Osteocyte (in vitro differentiated cells): ENCODE measurements at places on chromosomes 4 and X.

DNA sequence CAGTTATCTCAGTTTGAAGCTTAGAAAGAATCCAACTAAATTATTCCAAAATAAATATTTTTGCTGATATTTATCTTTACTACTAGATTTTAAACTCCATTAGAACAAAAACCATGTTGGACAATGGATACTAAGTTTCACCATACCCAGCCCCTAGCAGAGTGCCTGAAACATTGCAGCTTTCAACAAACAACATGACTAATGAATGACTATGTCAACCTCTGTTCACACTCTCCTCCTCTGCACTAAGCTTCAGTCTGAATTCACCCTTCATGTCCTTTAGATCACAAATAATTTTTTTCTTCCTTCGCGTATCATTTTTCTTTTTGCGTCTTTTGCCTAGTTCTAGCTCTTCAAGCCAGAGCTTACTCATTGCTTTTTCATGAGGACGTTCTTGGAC, 315.2 kb downstream of the PCDH10 start:
- H3K36me3 ChIP-seq = no peaks in the 10 kb centered on the region
- H3K27me3 ChIP-seq = no peaks in the 10 kb centered on the region
- H3K4me1 ChIP-seq = no peaks in the 10 kb centered on the region
- H3K27ac ChIP-seq = no peak overlapping the region
- DNase-seq = no peak

- H3K36me3 ChIP-seq = peaks cover 2% of the 10 kb centered on the region
- DNase-seq = no peak
- no peak overlapping the region for H3K27ac ChIP-seq
- H3K27me3 ChIP-seq = no peaks in the 10 kb centered on the region
- no peaks in the 10 kb centered on the region for H3K4me1 ChIP-seq
- no peak overlapping the region for H3K4me3 ChIP-seq
Measured at GRCh38 chrX:48606091-48606490, 8.8 kb downstream of the WDR13 start.

- peaks cover 2% of the 10 kb centered on the region for H3K27me3 ChIP-seq
- H3K36me3 ChIP-seq = no peaks in the 10 kb centered on the region
- no peak overlapping the region for H3K4me3 ChIP-seq
- H3K27ac ChIP-seq = no peak overlapping the region
- no peak for DNase-seq
Measured at GRCh38 chr4:111400741-111401140, 744.5 kb upstream of the FAM241A start.

DNA sequence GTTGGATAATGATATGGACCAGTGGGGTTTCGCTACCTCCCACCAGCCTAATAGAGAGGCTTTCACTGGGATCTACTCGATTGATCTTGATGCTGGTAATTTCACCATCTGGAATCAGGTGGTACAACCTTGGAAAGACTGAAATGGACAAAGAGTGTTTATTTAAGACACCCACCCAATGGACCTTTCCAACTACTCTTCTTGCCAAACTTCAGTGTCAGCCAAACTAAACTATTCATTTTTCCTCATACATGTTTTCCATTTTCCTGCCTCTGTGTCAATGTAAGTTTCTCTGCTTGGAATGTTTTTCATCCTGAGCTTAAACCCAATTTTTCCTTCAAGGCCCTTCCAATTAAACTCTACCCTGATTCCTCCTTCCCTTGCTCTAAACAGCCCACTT, 92.6 kb downstream of the LNX1 start:
- H3K36me3 ChIP-seq = no peaks in the 10 kb centered on the region
- peaks cover 34% of the 10 kb centered on the region for H3K4me1 ChIP-seq
- no peak for DNase-seq

GRCh38 chrX:2395261-2395992, 105.3 kb downstream of the DHRSX start:
- DNase-seq = no peak
- H3K4me1 ChIP-seq = peaks cover 28% of the 10 kb centered on the region
- H3K4me3 ChIP-seq = no peak overlapping the region
- H3K27ac ChIP-seq = no peak overlapping the region
- H3K36me3 ChIP-seq = peaks cover 25% of the 10 kb centered on the region
- no peaks in the 10 kb centered on the region for H3K27me3 ChIP-seq

DNA sequence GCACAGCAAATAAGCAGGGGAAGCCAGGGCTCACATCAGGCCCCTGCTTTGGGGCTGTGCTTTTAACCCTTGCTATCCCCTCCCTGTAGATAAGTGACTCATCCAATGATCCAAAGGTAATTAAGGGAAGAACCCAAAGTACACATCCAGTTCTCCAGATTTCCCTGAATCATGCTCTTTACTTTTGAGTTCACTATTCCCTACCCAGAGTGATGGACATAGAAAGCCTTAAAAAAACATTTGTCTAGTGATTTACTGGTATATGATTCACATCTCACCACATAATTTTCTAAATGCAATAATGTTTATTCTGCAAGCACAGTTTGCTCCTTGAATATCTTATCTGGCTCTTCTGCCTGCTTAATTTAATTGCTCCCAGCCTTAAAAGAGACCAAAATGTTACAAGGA, 136.2 kb downstream of the PPP3CA start:
- H3K27ac ChIP-seq = peak overlapping the region; percentile 88
- H3K4me3 ChIP-seq = no peak overlapping the region
- peaks cover 18% of the 10 kb centered on the region for H3K4me1 ChIP-seq
- peaks cover 2% of the 10 kb centered on the region for H3K36me3 ChIP-seq

- no peak for DNase-seq
- H3K27ac ChIP-seq = no peak overlapping the region
- H3K4me3 ChIP-seq = no peak overlapping the region
- H3K27me3 ChIP-seq = peaks cover 27% of the 10 kb centered on the region
- H3K4me1 ChIP-seq = peaks cover 6% of the 10 kb centered on the region
- no peaks in the 10 kb centered on the region for H3K36me3 ChIP-seq
Measured at GRCh38 chrX:39574178-39574577, 523.6 kb downstream of the BCOR start.

- H3K27ac ChIP-seq = peak overlapping the region; percentile 36
- DNase-seq = no peak
- no peak overlapping the region for H3K4me3 ChIP-seq
- peaks cover 12% of the 10 kb centered on the region for H3K4me1 ChIP-seq
Measured at GRCh38 chr4:87506974-87507701, 22.0 kb downstream of the SPARCL1 start.

GRCh38 chr4:2393353-2394270, 24.8 kb downstream of the ZFYVE28 start:
- H3K4me3 ChIP-seq = peak overlapping the region; percentile 15
- H3K27me3 ChIP-seq = peaks cover 45% of the 10 kb centered on the region
- H3K4me1 ChIP-seq = peaks cover 42% of the 10 kb centered on the region
- no peak overlapping the region for H3K27ac ChIP-seq
- H3K36me3 ChIP-seq = no peaks in the 10 kb centered on the region

DNA sequence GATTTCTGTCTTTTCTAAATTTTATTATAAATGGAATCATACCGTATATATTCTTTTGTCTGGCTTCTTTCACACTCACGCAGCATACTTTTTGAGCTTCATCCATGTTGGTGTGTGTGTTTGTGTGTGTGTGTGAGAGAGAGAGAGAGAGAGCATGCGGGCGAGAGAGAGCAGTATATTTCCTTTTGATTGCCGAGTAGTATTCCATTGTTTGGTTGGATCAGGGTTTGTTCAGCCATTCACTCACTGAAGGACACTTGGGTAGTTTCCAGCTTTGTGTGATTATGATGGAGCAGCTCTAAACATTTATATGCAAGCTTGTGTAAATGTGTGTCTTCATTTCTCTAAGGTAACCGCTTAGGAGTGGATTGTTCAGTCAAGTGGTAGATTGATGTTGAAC, 3.1 kb upstream of the L1CAM start:
- H3K27ac ChIP-seq = no peak overlapping the region
- H3K4me3 ChIP-seq = no peak overlapping the region
- no peaks in the 10 kb centered on the region for H3K36me3 ChIP-seq
- peaks cover 9% of the 10 kb centered on the region for H3K27me3 ChIP-seq

GRCh38 chr4:140304346-140304745, 69.1 kb upstream of the SCOC start:
- peaks cover 3% of the 10 kb centered on the region for H3K27me3 ChIP-seq
- peaks cover 2% of the 10 kb centered on the region for H3K36me3 ChIP-seq
- DNase-seq = no peak
- H3K27ac ChIP-seq = no peak overlapping the region
- H3K4me1 ChIP-seq = peaks cover 22% of the 10 kb centered on the region

DNA sequence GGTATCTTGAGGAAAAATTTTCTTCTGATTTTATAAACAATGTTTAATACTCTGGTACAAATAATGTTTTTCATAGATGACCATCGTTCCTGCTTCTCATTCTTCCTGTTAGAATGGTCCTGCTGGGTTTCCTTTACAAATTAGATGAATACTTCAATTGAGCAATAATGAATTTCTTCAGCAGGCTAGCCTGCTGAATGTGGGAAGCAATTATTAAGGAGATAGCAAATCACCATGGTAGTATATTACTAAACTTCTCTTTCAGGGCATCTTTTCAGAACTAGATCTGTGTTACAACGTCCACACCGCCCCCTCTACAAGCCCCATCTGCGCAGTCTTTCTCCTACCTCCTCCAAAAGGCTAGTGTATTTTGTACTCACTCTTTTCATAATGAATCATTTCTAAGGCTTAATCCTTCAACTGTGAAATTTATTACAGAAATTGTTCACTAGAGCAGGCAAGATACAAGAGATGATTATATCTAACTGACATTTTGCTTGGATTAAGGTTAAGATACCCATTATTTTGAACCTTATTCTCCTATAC, 38.4 kb downstream of the GPRIN3 start:
- no peak for DNase-seq
- H3K27me3 ChIP-seq = peaks cover 5% of the 10 kb centered on the region
- no peaks in the 10 kb centered on the region for H3K4me1 ChIP-seq
- H3K36me3 ChIP-seq = no peaks in the 10 kb centered on the region
- H3K27ac ChIP-seq = no peak overlapping the region

GRCh38 chr4:172927096-172927814, 241.4 kb upstream of the GALNT7 start:
- peaks cover 25% of the 10 kb centered on the region for H3K27me3 ChIP-seq
- no peak for DNase-seq
- H3K4me1 ChIP-seq = no peaks in the 10 kb centered on the region

DNA sequence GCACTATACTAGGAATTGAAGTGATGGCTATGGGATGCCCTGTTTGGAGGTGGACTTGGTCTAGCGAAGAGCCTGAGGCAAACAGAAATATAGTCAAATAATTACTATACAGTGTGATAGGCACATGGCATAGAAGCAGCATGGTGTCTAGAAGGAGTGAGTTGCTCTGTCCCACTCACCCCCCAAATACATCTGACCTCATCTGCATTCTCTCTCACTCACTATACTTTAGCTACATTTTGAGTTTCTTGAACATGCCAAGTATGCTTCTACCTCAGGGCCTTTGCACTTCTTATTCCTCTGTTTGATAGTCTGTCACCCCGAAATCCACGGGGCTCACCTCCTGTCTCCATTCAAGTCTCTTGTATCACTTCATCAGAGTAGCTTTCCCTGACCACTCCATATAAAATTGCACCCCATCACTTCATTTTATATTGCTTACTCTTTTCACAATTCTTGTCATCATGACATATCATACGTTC, 2.6 kb upstream of the FIP1L1 start:
- no peaks in the 10 kb centered on the region for H3K36me3 ChIP-seq
- H3K4me1 ChIP-seq = peaks cover 20% of the 10 kb centered on the region
- no peak overlapping the region for H3K27ac ChIP-seq
- H3K27me3 ChIP-seq = peaks cover 17% of the 10 kb centered on the region
- no peak for DNase-seq
- no peak overlapping the region for H3K4me3 ChIP-seq
